ENCODE measurements at places on chromosomes 13 and 19.

DNA sequence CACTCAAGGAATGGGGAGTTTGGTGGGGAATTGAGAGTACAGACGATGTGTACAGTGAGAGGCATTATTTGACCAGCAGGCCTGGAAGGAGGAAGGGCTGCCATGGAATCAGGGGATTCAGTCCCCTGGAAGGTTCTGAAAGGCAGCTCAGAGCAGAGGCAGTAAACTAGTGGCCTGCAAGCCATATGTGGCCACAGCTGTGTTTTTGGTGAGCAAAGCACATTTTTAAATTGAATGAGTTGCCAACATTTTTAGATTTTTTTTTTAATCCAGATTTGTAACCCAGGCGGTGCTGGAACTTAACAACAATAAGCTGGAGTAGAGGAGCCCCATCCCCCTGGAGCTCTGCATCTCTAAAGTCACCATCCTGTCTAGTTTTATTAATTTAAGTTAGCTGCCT lies 95.3 kb upstream of the IPO5 start:
- no peak for DNase-seq

- no peak for DNase-seq
Observed at GRCh38 chr13:25890671-25891212, 161.1 kb downstream of the SHISA2 start.

DNA sequence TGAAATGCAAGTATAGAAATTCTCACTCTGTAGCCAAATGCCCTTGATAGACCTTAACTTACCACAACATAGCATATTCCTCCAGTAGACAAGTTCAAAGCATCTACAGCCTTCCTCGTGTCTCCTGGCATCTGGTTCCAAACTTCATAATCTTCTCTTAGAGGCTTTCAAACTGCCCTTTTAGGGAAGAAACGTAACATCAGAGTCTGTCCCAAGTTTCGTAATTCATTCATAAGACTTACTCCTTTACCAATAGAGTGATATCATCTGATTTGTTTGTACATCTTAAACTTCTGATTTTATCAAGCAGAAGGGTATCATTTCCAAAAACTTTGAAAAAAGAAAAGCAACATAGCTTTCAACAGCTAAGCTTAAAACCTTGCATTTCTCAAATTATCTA lies 137.4 kb downstream of the SPRY2 start:
- no peak for DNase-seq

GRCh38 chr19:49851456-49852259 lies 699 bp downstream of the PTOV1 start:
- DNase-seq = peak; percentile 35

- no peak for DNase-seq
Observed at GRCh38 chr13:73000027-73000674, 58.7 kb upstream of the KLF5 start.

GRCh38 chr19:47653856-47654255 lies 44.9 kb downstream of the BICRA start:
- no peak for DNase-seq

DNA sequence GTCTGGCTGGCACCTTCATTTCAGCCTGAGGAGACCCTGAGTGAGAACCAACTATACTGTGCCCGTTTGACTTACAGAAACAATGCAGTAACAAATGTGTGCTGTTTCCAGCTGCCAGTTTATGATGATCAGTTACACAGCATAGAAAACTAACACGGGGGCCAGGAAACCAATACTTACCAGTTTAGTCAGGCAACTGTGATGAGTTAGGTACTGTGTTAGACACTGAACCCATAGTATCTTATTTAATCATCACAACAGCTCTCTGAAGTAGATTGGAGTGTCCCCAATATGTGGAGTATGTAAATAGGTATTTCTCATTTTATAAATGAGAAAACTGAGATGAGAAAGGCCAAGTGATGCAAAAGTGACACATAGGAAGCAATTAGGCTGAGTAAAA lies 620.9 kb upstream of the KLF12 start:
- no peak for DNase-seq

GRCh38 chr13:104553186-104553585 lies 1487.0 kb upstream of the SLC10A2 start:
- DNase-seq = no peak

GRCh38 chr19:35533822-35534392 lies 651 bp downstream of the GAPDHS start:
- no peak for DNase-seq

GRCh38 chr19:44740351-44740824 lies 8.1 kb upstream of the BCL3 start:
- no peak for DNase-seq

DNA sequence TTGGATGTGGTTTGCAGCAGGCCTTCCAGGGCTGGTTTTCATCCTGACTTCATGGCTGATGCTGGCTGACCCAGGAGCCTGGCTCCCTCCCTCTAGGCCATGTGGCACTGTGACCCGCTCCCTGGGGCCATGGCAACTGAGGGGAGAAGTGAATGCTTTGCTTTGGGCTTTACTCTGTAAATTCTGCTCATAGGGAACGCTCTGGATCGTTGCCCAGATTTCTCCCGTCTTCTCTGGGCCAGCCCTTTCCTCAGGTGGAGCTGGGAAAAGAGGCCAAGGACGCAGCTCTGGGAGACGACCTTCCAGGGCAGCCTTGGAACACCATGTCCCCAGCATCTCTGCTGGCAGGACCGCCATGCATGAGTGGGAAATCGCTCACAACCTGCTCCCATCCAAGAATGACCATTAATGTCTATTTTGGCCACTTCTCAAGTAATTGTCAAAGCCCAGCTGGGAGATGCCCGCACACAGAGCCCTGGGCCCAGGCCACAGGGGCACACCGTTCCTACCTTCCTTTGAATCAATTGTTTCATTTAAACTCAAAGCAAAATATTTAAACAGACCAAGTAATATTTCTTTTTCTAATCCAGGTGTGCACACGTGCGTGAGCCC lies 321.8 kb downstream of the TEX29 start:
- DNase-seq = no peak

GRCh38 chr19:1765232-1765903 lies 12.1 kb downstream of the ONECUT3 start:
- no peak for DNase-seq

- DNase-seq = peak; percentile 75
Observed at GRCh38 chr13:26985285-26985878, 186.2 kb downstream of the USP12 start.

DNA sequence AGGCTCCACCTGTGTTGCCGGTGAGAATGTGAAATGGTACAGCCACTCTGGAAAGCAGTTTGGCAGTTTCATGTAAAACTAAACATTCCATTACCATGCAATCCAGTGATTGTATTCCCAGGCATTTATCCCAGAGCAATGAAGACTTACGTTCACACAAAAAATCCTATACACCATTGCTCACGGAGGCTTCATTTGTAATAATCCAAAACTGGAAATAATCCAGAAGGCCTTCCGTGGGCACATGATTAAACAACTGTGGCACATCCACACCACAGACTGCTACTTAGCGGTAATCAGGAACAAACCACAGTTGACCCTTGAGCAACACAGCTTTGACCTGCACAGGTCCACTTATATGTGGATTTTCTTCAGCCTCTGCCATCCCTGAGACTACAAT lies 339.7 kb downstream of the MTUS2 start:
- no peak for DNase-seq

- peak; percentile 37 for DNase-seq
Observed at GRCh38 chr19:35641515-35642151, at the start of gene ETV2. ETV2 (plus strand) TSS chr19:35641745; CDS start chr19:35642461, 716 bp downstream.
